ENCODE measurements at places on chromosomes 2 and 18.

DNA sequence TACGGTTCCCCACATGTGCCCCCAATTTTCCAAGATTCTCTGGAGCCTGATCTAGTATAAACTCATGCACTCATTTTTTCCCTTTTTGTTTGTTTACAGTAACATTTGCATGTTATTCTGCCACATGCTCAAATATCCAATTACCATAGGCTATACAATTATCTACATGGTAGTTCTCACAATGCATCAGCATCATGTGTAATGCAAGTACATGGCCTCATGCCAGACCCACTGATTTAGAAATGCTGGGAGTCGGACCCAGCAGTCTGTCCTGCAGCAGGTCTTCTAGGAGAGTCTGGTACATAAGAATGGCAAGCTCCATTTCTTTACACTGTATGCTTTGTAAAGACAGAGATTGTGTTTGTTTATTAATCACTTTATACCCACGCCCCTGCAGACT lies 107.7 kb downstream of the CBLN2 start:
- no peak for ATAC-seq

DNA sequence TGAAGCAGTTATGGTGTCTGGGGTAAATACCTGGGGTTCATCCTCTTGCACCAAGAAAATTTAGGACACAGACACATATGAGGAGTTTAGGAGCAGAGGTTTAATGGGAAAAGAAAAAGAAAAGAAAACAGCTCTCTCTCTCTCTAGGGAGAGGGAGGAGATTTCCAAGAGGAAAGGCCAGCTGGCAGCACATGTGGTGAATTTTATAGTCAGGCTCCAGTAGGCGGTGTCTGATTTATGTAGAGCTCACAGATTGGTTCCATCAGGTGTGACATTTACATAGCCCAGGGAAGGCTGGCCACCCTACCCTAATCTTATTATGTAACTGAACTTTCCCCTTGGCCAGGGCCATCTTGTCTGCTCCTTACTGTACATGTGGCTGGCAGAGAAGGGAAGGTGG lies 297.5 kb upstream of the RGPD4 start:
- peak; percentile 41 for ATAC-seq

- ATAC-seq, result no peak
Measured at GRCh38 chr18:42527766-42528165, 572.7 kb downstream of the PIK3C3 start.

DNA sequence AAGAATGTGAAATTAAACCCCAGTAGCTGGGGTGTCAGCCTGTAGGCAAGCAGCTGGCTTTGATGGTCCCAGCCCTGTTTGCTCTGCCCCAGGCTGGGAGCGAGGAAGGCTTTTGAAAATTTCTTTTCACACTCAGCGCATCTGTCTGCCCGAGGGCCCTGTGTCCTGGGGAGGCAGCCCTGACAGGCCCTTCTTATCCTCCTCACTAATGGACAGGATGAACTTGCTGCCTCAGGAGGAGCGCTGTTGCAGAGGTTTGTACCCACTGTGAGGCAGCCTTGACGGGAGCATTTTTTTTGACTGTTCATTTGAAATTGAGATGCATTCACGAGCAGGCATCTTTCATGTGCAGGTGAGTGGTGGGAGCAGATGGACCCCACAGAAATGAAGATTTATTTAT lies 62.4 kb downstream of the SERPINB8 start:
- no peak for ATAC-seq

DNA sequence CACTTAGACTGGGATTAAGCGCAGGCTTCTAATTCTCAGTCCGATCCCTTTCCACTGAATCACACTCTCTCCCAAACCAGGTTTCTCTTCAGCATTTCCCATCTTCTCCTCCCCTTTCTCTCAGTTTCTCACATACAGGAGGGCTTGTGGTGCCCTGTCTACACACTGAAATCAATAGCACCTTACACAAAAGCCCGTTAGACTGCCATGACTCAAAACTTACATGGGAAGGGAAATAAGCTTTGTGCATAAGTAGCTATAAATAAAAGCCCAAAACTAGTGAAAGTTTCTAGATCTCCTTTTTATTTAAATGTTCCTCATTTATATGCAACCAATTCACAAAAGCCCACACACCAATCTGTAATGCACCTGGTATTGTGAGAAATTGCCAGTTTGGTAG lies 318.4 kb downstream of the TXNL1 start:
- ATAC-seq, result no peak

DNA sequence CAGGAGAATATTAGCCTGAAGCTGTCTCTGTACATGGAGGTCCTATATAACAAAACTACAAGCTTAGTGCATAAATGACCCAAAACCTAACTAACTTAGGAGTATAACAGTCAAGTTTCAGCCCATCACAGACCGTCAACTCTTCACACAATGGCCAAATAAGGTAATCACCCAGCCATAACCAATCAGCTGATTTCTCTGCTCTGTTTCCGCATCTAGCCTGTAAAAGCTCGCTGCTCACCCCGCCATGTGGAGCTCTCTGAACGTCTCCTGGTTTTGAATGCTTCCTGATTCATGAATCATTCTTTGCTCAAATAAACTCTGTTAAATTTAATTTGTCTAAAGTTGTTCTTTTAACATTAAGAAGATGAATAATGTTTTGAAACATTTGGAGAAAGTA lies 593.6 kb downstream of the TMX3 start:
- no peak for ATAC-seq

- ATAC-seq, result no peak
Measured at GRCh38 chr2:167784084-167784425, 463.3 kb downstream of the STK39 start.

GRCh38 chr18:76565238-76566173 lies 70.5 kb upstream of the ZNF516 start:
- peak; percentile 92 for ATAC-seq

GRCh38 chr18:34809451-34810072 lies 99.5 kb downstream of the DTNA start:
- peak; percentile 80 for ATAC-seq

DNA sequence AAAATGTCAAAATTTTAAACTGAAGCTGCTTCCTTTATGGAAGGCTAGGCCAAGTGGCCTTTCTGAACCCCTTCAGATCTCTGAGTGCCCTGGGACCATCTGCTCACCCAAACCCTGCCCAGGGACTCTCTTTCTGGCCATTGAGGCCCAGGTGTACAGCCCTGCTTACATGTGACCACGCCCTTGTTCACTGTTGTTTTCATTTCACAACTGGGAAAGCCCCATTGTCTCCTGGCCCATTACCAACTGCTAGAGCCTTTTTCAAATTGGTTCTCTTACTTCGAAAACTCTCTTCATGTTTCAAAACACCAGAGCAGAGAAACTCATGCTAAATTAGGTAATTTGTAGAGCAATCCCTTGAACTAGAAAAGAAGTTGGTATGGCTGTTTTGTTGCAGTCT lies 219.5 kb upstream of the TANK start:
- no peak for ATAC-seq

DNA sequence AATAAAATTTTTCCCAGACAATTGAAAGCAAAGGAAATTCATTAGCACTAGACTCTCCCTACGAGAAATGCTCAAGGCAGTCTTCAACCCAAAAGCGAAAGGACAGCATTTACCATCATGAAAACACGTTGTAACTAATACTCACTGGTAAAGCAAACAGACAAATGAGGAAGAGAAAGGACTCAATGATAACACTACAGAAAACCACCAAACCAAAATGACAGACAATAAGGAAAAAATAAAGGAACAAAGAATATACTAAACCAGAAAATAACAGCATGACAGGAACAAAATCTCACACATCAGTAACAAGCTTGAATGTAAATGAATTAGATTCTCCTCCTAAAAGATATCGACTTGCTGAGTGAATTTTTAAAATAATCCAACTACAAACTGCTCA lies 190.7 kb downstream of the NOL4 start:
- no peak for ATAC-seq

DNA sequence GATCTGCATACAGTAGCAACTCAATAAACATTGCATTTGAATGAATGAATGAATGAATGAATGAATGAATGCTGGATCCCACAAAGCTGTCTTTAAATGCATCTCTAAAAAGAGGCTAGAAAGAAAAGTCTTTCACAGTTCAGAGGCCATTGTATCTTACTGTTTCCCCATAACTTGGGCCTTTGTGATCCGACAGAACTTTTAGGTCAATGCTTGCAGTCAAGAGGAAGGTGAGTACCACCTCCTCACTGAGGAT lies 119.9 kb upstream of the COPS8 start:
- ATAC-seq, result no peak

DNA sequence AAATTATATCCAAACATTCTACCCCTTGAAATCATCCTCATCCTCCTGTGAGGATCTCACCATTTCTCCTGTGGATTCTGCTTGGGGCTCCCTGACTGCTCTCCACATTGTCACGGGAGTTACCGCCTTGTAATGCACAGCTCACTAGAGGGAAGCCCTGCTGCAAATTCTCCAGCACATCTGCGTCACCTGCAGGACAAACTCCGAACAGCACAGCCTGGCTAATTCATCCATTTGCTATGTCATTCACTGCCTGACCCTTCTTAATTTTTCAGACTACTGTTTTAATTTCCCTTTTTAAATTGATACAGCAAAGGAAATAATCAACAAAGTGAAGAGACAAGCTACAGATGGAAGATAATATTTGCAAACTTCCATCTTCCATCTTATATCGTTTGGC lies 627.4 kb downstream of the FBXO15 start:
- ATAC-seq, result no peak

- ATAC-seq, result no peak
Measured at GRCh38 chr18:72672364-72673184, 128.4 kb upstream of the CBLN2 start.

DNA sequence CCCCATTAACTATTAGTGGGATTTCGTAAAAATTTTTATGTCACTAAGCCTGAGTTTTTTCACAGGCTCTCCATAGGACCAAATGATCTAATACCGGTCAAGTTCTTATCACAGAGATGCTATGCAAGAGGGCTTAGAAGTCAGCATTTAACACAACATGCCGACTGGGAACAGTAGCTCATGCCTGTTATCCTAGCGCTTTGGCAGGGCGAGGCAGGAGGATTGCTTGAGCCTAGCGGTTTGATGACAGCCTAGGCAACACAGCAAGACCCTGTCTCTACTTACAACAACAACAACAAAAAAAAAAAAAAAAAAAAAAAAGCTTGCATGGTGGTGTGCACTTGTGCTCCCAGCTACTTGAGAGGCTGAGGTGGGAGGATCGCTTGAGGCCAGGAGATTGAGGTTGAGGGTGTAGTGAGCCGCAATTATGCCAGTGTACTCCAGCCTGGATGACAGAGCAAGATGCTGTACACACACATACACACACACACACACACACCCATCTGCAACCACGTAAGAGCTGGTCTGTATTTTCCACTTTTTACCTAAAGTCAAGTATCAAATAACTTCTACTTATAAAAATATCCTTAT lies 67.6 kb upstream of the FAM124B start:
- ATAC-seq, result no peak

DNA sequence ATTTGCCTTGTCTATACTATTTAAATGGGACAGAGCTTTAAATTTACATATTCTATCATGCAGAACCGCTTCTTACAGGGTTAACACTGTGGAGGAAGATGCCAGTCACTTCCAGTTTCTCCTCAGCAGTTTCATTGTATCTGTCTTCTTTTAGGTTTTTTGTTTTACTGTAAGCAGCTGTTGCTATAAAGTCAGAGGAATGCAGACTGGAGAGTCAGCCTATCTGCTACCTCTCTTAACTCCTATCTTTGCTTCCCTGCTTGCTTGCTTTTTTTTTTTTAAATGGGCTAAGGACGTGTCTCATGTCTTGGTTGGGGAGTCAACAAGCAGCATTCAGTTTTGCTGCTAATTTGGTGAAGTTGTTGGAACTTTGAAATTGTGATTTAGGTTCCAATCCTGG lies 8.9 kb downstream of the EPC2 start:
- peak; percentile 53 for ATAC-seq

- no peak for ATAC-seq
Measured at GRCh38 chr18:79410171-79410641, 14.5 kb downstream of the NFATC1 start.

GRCh38 chr2:42927334-42928160 lies 135.2 kb upstream of the HAAO start:
- ATAC-seq, result no peak

DNA sequence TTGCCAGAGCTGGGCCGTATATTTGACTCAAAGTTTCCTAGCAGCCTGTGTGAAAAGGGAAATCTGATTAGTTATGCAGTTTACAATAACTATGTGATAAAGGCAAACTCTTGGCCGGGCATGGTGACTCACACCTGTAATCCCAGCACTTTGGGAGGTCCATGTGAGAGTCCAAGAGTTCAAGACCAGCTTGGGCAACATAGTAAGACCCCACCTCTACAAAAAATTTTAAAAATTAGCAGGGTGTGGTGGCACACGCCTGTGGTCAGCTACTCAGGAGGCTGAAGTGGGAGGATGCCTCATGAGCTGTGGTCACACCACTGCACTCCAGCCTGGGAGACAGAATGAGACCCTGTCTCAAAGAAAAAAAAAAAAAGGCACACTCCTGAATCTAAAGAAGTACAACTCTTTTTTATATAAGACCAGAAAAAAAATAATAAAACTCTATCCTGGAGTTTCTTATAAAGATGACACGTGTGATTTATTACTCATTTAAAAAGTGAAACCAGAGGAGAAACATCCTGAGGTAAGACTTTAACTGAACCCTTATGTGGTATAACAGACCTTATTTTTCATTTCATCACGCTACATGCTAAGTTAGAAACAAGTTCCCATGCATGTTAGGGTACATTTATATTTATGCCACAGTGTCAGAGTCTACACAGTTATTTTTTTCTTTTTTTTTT lies 32.6 kb upstream of the KCMF1 start:
- no peak for ATAC-seq

DNA sequence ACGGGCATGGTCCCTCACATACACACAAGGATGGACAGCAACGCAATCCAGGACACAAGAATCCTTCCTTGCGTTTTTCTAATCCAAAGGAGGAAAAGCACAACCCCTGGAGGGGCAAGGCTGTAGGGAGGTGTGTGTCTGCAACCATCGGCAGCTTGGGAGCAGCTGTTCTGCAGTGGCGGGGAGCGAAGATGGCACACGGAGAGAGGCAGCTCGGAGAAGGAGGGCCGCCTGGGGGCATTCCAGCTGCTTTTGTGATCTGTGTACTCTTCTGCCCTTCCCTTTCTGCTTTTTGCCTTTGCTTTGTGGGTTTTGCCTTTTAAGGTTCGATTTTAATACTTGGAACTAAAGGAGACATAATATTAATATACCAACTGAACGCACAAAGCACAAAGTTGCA lies 137.0 kb upstream of the DNMT3A start:
- no peak for ATAC-seq

DNA sequence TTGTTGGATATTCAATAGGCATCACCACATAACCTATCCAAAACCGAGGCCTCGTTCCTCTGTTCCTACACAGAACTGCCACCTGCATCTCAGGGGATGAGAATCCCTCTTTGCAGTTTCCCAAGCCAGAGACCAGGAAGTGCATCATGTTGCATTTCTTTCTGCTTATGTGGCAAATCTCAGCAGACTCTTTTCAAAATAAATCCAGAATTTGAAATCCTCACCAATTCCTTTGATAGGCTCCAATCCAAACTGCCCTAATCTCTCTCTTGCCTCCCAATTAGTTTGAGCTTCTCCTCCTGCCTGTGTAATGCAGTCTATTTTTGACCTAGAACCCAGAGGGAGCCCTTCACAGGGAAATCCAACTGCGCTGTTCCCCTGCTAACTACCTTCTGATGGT lies 215.5 kb downstream of the RNF144A start:
- no peak for ATAC-seq

- no peak for ATAC-seq
Measured at GRCh38 chr2:60819155-60819862, 62.1 kb upstream of the REL start.
